RWPE1 (cell line): ENCODE measurements at places on chromosomes 1 and 21.

DNA sequence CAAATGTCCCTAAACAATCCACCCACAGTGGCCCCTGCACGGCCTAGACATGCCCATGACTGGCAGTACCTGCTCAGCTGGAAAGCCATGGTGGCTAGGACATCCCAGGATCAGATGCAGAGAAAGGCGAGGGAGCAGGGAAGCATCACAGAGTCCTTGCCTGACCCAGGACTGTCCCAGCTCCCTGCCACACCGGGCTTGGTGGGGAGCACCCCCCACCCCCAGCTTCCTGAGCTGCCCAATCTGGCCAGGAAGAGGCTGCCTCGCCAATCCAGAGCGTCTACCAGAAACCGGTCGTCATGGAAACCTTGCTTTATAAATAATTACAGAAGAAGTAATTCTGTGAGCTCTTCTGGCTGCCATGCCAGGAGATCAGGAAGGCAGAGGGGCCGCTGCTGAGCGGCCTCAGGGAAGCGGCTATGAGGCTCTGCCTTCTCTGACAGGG lies 34.8 kb downstream of the ACOT7 start:
- DNase-seq: no peak

GRCh38 chr1:208081972-208082371 lies 162.2 kb downstream of the PLXNA2 start:
- DNase-seq: no peak

GRCh38 chr1:152107031-152107983 lies 7.9 kb downstream of the TCHH start:
- no peak for DNase-seq

GRCh38 chr1:165816157-165816556 lies 11.3 kb upstream of the UCK2 start:
- DNase-seq: no peak

DNA sequence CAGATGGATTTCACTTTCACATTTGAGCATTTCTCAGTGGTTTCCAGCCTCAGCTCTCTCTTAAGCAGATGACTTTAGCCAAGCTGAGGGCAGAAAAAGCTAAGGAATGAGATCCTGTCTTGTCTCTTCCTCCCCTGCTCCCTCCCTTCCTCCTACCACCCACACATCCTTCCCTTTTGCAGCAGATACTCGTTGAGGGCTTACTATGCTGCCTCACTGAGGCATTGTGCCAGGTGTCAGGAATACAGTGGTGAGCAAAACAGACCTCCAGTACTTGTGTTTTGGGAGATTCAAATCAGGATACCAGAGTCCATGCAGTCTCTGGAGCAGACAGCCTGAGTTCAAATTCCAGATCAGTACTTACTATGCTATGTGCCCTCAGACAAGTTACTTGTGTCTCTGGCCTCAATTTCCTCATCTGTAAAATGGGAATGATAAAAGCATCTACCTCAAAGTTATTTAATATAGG lies 43.2 kb downstream of the KIF26B start:
- DNase-seq: no peak

- no peak for DNase-seq
Observed at GRCh38 chr1:220894025-220894923, 15.0 kb downstream of the HLX start.

GRCh38 chr1:24111996-24112779 lies at the start of gene MYOM3:
Gene MYOM3 (minus strand): TSS chr1:24112135. CDS start chr1:24108636, 3,499 bp downstream.
- DNase-seq: peak; percentile 62

GRCh38 chr1:6239213-6239752 lies 3.5 kb upstream of the ICMT start:
- DNase-seq: no peak
